ENCODE measurements at places on chromosomes 4 and X. TPM values are rescaled to one million over a fixed set of nuclear protein-coding genes. Genes with fewer than 3 reads are reported as not detected.

Gene MGARP
- 0.54 TPM for polyA plus RNA-seq

DNA sequence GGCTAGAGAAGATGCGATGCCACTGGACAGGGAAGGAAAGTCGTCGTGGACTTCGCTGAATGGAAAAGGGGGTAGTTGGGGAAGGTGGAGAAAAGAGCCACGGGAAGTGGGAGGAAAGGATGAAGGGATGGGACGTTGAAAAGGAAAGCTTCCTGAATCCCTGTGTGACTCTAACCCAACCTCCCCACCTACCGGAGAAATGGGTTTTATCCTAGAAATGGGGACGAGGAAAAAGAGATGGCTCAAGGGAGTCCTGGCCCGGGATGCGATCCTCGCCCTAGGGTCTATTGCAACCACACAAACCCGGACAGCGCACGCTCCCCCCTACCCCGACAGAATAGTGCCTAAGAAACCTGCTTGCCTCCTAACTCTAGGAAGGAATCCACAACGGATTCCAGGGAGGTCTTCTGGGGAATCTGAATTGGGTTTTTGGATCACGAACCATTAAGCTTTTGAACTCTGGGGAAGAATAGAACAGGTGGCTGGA lies 738 bp upstream of the TSPAN5 start:
- no peak for DNase-seq

Gene RAB40A
- polyA plus RNA-seq: 2.9 TPM

Gene VCX2
- polyA plus RNA-seq: not detected

DNA sequence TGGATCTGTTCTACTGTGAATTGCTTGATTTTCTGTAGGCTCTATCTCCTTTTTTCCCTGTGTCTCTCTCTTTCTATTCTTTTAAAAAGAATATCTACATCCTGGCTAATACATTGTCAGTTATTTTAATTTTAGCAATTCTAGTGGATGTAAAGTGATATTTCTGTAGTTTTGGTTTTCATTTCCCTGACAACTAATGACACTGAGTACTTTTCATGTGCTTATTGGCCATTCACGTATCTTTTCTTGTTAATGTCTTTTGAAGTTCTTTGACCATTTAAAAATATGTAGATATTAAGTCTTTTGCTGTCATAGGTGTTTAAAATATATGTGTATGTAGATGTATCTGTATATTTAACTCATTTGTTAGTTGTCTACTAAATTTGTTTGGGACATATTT lies 59.0 kb upstream of the SOX3 start:
- DNase-seq: no peak

DNA sequence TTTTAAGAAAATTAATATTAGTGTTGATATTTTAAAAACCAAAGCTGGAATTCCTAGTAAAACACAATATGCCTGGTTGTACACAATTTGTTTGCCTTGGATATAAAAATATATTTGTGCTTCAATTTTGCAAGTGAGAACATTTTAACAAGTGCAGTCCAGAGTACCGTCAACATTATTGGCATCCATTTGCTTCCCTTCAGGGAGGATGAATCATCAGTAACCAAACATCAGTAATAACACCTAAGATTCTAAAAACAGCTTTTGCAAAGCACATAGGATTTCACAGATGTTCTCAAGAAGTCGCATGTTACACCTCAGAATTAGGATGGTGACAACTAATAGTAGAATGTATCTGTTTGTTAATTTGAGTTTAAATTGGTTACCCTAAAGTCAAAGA lies 262.6 kb upstream of the BMP3 start:
- DNase-seq: no peak

DNA sequence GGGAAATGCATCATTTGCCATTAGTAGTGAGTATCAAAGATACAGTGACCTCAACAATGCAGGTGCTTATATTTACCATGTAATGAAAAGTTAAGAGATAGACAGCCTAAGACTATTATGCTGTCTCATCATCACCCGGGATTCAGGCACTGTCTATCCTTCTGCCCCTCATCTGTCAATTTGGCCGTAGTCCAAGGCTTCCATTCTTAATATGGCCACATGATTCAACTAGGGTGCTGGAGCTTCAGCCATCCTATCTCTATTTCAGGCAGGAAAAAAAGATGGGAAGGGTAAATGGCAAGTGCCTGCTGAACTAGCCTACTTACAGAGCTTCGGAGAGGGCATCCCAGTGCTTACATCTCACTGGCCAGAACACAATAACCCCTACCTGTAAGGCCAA lies 196.7 kb upstream of the LNX1 start:
- DNase-seq: no peak

GRCh38 chrX:43582540-43582913 lies 73.6 kb upstream of the MAOA start:
- DNase-seq: no peak
